RCC 7860 (cell line): ENCODE measurements at places on chromosomes 7 and 10.
A peak's percentile ranks its signal among the peaks of the same experiment; 100 is the strongest.

DNA sequence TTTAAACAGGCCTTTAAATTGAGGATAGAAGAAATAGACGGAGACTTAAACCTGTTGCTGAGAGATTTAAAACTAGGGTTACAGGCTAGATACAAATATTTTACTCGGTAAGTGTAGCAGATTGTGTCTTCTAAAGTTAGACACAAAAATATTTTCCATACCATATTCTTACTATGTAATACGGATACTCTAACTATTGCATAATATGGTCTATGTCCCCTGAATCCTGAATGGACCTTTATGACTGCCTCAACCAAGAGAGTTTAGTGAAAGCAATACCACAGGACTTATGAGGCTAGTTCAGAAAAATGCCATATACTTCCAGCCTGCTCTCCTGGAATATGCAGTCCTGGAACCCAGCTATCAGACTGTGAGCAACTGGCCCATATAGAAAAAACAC lies 13.4 kb upstream of the TES start:
- DNase-seq = no peak

GRCh38 chr7:81887098-81888090 lies 117.5 kb upstream of the HGF start:
- no peak for DNase-seq

- no peak for DNase-seq
Observed at GRCh38 chr7:55309040-55309991, 55.8 kb upstream of the LANCL2 start.

- no peak for DNase-seq
Observed at GRCh38 chr7:1601956-1602355, 32.1 kb upstream of the PSMG3 start.

DNA sequence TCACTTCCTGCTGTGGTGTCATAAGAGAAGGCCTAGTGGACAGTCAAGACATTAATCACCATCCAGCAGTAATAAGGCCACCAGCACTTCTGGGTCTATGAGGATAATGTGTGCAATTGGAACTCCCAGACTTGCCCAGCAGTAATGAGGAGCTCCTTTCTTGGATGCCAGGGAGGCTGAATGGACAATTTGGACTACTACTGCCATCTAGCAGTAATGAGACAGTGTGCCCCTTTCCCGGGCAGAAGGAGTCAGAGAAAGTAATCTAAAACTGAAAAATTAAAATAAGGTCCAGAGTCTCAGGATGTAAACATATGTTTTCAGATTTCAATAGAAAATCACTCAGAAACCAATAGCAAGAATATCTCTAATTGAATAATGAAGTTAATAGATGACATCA lies 400.4 kb downstream of the CDC14C start:
- no peak for DNase-seq

DNA sequence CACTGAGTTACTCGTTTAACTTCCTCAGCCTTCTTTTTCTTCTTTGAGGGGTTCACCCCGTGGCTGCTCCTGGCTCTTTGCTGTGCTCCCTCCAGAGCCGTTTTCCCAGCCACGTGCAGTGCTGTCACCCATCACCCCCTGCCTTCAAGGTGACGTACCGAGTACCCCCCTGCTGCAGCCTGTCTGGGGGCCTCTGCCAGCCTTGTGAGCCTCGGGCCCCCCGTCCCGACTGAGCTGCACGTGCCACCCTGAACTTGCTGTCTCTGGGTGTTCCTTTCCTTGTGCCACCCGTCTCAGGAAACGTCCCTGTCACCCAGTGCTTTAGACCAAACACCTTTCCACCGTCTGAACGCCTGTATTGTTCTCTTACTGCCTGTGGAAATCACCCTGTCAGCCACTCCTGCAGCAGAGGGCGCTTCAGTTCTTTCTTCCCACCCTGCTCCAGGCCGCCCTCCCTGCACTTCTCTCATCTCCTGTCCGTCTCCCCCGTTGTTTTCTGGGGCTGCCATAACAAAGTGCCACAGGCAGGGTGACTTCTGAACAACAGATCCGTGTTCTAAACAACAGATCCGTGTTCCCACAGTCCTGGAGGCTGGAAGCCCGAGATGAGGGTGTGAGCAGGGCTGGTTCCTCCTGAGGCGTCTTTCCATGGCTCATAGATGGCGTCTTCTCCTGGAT lies 44.6 kb downstream of the WDR37 start:
- DNase-seq = no peak

GRCh38 chr7:38428041-38428440 lies 154.6 kb upstream of the TARP start:
- no peak for DNase-seq

- no peak for DNase-seq
Observed at GRCh38 chr10:92662848-92663247, 26.9 kb upstream of the HHEX start.

- DNase-seq = no peak
Observed at GRCh38 chr10:117896517-117896916, 150.2 kb downstream of the RAB11FIP2 start.

DNA sequence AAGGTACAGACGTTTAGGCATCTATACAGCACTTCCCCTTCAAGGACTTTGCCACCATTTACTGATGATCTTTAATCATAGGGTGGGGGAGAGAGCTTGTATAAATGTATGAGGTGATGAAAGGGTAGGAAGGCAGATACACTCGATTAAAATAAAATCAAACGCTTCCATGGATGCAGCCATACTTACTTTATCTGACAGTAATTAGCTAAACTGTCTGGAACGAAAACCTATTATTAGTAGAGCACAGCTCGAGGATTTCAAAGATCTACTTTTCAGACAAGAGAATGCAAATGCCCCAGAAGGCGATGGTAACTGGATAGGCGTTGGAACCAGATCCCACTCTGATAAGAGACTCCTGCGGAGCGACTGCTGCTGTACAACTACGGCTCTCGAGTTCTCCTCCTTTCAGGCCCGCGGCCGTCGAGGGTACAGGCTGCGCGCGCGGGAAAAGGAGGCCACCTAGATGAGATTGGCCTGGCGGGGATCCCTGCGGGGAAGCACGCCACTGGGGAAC lies 3.1 kb upstream of the NKX2-3 start:
- no peak for DNase-seq

- no peak for DNase-seq
Observed at GRCh38 chr10:132066186-132066585, 440 bp downstream of the JAKMIP3 start.

GRCh38 chr10:31582365-31583052 lies 263.5 kb downstream of the ZEB1 start:
- DNase-seq = no peak

DNA sequence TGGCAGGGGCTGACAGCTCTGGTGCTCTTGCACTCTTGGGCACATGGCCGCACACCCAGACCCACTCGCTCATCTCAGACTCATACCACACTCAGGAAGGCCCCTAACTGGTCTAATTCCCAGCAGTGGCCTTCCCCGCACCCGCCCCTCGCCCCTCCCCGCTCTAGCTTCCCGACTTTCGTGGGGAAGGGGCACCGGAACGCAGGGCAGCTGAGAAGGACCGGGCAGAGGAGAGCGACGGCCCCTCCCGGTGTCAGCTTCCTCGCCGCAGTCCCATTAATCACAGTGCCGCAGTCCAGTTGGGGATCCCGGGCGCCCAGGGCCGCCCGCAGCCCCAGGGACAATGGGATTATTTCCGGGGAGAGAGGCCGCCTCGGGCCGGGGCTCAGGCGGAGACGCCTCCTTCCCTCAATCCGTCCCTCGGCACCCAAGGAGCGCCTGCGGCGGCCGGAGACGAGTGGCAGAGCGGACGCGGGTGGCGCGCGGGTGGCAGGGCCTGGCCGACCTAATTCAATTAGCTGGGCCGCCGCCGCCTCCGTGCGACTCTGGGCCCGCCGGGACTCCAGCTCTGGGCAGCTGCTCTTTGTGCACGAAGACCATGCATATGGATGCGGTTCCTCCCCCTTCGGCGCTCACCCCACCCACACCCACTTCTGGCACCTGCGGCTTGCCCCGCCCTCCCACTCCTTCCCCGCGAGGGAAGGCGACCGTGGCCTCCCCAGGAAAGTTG lies 7.8 kb upstream of the TLX1 start:
- DNase-seq = no peak

DNA sequence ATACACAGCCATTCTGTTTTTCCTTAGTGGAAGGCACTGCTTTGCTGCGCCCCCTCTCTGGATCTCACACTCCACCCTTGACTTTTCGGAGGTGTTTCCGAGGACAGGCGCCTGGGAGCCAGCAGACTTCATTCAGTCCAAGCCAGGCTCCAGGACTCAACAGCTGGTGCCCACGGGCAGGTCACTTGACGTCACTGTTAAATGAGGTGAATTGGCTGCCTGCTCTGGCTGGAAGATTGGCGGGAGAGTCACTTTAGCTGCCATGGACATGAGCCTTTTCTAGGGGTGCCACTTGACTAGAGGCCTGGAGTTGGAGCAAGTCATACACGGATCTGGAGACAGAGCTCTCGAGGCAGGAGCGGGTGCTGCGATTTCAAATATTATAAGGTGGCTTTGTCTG lies 3.2 kb downstream of the HTRA1 start:
- DNase-seq = no peak

DNA sequence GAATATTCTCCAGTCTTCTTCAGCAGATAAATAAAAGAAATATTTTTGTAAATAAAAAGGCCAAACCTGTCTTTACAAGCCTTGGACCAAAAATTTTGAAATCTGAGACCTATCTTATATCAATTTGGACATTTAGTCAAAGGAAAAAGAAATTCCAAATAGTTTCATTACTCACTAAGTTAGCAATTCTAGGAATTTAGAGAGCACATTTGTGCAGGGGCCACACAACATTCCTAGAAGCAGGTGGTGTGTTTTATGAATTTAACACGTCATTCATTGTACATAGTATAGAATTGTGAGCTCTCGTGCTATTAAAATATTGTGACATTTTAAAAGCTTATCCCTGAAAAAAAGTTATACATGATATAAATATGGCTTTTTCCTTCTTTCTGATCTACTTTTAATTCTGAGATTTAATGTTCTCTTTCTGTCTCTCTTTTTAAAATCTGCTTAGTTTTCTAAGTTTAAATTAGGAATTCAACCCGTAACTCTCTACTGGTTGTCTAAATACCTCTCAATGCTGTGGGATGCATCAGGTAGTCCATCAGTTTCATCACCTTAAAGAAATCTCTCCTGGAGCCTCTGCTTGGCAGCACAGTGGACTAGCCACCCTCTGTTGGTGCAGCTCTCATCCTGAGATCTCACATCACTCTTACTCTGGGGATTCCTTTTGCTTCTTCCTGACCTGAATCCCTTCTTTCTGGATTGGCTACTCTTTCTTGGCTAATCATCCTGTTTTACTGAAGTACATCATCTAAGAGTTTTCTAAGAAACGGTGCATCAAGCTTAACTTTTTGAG lies 124.5 kb downstream of the SEMA3E start:
- peak; percentile 78 for DNase-seq

DNA sequence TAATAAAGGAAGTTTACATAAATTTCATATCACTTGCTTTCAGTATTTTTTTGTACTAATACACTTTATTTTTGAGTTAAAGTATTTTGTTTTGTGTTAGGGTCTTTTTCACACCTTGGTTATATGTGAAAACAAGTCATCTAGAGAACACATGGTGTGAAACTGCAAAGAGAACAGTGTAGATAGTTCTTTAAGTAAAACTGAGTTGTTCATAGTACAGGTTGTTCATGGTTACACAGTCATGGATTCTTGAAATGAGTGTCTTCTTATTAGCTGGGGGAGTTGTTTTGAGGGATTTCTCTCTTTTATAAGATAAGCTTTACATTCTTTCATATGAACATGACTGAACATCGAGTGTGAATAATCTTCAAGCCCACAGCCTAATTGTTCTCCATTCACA lies 244.2 kb downstream of the THSD7A start:
- DNase-seq = no peak

GRCh38 chr7:23531050-23531793 lies 559 bp downstream of the TRA2A start:
- peak; percentile 34 for DNase-seq

GRCh38 chr7:65441010-65441409 lies 67.4 kb downstream of the ZNF92 start:
- DNase-seq = peak; percentile 82

DNA sequence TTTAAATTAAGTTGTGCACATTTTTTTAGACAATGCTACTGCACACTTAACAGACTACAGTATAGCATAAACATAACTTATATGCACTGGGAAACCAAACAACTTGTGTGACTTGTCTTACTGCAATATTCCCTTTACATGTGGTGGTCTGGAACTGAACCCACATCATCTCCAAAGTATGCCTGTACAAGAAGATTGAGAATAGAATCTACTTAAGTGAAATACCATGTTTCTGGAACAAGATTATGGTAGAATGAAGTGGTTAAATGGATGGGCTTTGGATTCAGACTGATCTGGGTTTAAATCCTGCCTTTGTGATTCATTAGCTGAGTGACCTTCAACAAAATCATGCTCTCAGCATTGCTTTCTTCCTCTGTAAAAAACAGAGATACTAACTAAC lies 30.7 kb downstream of the CUL2 start:
- no peak for DNase-seq

GRCh38 chr7:159317294-159317693 lies 172.6 kb upstream of the VIPR2 start:
- no peak for DNase-seq

DNA sequence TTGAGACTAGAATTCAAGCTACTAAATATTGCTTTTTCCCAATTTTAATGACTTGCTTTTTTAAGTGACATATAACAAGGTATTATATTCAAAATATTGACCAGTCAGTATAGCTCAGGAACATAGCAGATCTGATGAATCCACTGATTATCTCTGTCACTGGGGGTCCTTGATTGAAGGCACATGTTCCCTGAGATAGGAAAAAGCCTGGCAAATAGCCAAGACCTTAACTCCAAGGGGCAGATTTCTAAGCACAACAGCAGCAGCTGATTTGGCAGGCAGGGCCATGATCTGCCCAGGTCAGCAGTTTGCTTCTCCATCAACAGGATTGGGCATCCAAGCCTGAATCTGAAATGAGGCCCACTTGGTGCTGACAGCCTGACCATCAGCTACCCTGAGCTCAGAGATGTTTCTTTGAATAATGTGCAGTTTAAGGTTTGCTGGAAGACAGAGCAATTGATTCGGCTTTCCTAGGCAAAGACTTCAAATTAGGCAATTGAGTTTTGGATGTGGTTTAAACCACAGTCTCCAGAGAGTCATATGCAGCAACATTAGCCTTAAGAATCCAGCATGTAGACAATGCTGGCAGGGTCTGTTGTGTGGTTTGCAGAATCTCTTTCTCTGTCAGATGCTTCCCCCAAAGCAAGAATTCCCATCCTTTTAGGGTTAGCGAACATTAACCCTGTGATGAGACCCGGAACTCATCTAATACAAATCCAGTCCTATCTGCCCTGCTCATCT lies 352.6 kb downstream of the ADRA2A start:
- no peak for DNase-seq

- DNase-seq = no peak
Observed at GRCh38 chr7:68235937-68236336, 1239.3 kb downstream of the TYW1 start.

DNA sequence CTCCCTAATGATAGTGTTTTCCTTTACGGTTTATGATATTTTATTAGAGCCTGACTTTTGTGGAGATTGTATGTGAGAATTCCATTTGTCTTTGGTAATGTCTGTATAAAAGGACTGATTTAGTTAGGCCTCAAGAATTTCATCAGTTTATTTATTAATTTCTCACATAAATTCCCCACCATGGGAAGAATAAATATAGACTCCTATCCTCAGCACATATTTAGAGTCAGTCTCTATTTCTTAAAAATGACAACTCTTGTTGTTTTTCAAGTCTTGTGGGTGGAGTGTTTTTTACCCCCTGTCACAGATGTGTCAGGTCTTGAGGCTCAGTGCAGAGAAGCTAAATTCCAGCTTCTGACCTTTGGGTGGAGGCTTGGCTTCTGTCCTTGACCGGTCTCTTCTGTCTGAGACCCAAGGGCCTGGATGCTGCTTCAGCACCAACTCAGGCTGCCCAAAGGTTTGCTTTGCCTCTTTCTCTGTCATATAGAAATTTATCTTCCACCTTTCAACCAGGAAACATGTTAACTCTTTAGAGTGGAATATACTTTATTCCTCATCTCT lies 117.3 kb upstream of the INHBA start:
- DNase-seq = no peak
